ENCODE measurements at places on chromosomes 6 and 20.

GRCh38 chr6:135231469-135231844, 50.3 kb downstream of the MYB start:
- peak; percentile 14 for DNase-seq

DNA sequence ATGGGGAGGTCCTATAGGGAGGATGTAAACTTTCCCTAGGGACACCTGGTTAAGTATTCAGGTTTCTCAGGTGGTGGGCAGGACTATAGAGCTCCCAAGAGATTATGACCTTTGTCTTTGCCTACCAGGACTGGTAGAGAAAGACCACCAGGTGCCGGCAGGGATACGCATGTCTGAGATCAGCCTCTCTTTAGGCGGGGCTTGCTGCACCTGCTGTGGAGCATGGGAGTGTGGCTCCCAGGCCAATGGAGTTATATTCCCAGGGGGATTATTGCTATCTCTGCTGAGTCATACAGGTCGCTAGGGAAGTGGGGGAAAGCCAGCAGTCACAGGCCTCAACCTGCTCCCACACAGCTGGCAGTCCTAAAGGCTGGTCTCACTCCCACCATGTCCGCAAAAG, 280.5 kb upstream of the MMS22L start:
- DNase-seq: no peak

DNA sequence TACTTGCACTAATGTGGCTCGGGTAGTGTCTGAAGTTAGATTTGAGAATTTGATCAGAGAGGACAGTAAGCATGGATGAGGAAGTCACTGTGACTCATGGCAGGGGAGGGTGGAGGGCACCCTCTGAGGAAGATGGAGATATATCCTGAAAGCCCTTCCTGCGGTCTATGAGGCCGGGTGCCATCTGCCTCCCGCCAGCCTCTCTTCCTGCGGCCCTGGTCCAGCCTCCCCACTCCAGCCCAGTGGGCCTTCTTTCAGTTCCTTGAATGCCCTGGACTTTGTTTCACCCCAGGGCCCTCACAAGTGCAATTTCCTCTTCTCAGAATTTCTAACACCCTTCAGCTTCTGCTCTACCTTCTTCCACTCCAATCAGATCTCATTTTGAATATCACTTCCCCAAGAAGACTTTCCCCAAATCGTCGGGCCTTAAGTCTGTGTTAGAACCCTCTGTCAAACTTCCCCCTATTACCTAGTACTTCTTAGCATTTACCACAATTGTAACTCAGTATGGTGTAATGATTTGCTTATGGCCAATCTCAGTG, 20.2 kb upstream of the TNFAIP3 start:
- DNase-seq: no peak

DNA sequence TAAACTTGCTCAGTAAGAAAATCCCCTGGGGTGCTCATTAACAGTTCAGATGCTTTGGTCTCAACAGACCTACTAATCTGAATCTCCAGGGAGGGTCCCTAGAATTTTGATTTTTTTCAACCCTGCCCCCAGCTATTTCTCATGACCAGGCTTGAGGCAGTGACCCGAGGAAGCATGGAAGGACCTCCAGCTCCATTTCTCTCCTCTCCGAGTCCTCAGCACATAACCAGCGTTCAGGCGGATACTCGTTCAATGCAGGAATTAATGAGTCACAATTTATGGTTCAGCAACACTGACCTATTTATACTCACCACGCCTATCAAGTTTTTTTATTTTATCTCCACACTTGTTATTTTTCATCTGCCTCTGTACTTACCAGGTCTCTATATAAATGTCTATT, 369.2 kb upstream of the CDH4 start:
- DNase-seq: no peak

DNA sequence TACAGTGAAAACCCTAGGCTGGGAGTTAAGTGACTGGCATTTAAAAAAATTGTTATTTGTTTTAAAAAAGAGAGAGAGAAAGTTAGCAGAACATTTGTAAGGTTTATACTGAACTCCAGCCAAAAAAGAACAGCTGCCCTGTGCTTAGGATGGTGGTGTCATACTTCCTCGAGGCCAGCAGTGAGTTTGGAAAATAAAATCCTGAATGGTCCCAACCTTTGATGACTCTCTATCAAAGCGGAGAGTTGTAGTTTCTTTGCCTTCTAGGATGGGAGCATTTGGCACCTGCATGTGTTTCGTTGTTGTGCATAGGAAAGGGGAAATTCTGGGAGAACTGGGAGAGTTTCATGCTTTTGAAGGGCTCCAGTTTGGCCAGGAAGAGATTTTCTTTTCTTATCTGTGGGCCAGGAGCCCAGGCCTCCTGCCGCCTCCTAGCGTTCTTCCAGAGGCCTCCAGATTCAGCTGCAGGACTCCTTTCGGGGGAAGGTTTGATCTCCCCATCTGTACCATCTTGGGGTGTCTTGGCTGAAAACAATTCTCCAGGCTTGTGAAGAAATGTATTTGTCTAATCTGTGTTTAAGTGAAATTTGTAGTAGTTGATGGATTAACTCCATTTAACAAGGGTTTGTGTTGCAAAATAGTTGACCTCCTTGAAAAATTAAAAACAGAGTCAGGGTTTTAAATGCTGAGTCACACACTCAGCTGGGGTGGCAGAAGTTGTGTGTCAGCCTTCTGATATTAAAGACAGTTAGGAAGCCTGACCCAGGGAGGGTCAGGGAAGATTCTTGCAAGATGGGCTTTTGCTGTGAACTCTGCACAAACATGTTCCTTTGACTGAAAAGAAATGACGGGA, 63.4 kb downstream of the TXNDC5 start:
- DNase-seq: peak; percentile 79

Measured in fibroblast of pulmonary artery (primary cell).